ENCODE measurements at places on chromosomes 6 and 20. TPM values are rescaled to one million over a fixed set of nuclear protein-coding genes. Genes with fewer than 3 reads are reported as not detected.
A peak's percentile ranks its signal among the peaks of the same experiment; 100 is the strongest.

- DNase-seq: peak; percentile 40
These were observed 27.6 kb downstream of the ZNF311 start for GRCh38 chr6:28977341-28978132.

Gene TAPBP
- 154 TPM for total RNA-seq

GRCh38 chr6:142045380-142046278, 87.1 kb upstream of the GJE1 start:
- DNase-seq: peak; percentile 30

Gene SYNDIG1
- 0.17 TPM for total RNA-seq

GRCh38 chr6:140478631-140479030, 1104.2 kb upstream of the CITED2 start:
- no peak for DNase-seq

GRCh38 chr6:164023535-164023934, 609.0 kb downstream of the QKI start:
- DNase-seq: no peak

Gene PRSS35
- total RNA-seq: not detected

DNA sequence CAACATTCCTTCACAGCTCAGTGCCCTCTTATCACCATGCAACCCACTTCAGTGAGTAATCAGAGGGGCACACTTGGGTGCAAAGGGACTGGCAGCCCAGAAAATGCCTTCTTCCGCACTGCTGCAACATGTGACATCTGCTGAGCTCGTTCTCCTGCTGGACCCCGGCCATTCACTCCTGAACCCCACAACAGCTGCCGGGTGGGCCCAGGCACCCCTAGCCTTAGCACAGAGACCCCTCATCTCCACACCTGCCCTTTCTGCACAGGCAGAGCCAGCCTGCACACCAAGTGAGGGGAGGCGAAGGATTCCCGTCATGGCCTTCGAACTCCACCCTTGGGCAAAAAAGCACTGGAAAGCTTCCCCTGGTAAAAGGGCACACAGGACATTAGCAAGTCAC, 164.3 kb upstream of the RIN2 start:
- no peak for DNase-seq

GRCh38 chr6:56708810-56709597, 66.3 kb upstream of the DST start:
- DNase-seq: peak; percentile 76

DNA sequence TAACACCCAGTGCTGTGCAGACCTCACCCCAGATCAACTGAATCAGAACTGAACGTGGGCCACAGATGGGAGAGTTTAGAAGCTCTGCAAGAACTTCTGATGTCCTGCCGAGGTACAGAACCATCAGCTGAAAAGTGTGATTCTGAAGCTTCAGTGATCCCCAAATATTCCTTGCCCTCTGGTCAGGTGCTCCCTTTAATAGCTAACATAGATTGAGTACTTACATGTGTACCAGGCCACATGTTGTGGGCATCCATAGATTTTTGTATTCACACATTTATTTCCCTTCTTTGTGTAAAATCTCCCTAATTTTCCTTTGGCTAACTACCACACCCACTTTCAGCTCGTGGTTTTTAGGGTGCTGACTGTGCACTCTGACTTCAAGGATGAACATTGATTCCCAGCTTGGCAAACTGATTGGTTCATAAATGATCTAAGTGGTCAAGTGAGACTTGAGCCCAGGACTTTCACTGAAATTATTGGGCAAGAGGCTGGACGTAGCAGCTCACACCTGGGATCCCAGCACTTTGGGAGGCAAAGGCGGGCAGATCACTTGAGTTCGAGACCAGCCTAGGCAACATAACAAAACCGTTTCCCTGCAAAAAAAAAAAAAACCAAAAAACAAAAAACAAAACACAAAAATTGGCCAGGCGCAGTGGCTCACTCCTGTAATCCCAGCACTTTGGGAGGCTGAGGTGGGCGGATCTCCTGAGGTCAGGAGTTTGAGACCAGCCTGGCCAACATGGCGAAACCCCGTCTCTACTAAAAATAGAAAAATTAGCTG, 162.2 kb downstream of the BCAS1 start:
- DNase-seq: no peak

DNA sequence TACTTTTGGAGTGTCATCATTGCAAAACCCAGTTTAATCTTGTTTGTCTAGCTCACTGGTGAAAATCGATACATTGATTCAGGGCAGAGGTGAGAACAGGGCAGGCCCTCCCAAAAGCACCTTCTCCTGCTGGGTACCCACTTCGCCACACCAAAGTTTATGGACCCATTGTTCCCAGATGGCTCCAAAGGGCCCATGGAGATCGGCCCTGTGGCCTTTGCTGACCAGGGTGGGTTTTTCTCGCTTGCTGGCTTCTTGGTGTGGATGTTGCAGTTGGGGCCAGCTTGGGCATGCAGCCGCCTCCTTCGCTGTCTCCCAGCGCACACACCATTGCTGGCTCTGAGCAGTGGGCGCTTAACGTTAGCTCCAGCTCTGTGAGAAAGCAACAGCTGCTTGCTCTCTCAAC, 178.1 kb upstream of the PDE10A start:
- DNase-seq: no peak

Gene PSORS1C2
- total RNA-seq: not detected

- peak; percentile 90 for DNase-seq
These were observed 93.4 kb upstream of the ASF1A start for GRCh38 chr6:118800394-118801071.

- no peak for DNase-seq
These were observed 366.7 kb downstream of the THBS2 start for GRCh38 chr6:168886964-168887363.

DNA sequence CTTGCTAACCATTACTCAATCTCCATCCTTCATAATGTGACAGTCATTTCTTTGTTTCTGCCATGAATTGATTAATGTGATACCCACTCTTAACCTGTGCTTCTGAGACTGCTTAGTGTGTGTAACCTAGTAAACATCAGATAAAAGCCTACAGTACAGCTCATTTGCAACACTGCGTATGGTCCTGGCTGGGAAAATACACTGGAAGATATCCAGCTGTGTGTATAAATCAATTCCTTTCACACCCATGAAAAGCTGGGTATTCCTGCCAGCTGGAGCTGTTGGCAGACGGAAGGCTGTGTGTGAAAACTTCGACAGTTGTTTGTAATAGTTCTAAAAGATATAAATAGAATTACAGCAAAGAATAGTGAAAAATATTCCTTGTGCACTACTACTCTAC, 509.2 kb downstream of the FRK start:
- no peak for DNase-seq

DNA sequence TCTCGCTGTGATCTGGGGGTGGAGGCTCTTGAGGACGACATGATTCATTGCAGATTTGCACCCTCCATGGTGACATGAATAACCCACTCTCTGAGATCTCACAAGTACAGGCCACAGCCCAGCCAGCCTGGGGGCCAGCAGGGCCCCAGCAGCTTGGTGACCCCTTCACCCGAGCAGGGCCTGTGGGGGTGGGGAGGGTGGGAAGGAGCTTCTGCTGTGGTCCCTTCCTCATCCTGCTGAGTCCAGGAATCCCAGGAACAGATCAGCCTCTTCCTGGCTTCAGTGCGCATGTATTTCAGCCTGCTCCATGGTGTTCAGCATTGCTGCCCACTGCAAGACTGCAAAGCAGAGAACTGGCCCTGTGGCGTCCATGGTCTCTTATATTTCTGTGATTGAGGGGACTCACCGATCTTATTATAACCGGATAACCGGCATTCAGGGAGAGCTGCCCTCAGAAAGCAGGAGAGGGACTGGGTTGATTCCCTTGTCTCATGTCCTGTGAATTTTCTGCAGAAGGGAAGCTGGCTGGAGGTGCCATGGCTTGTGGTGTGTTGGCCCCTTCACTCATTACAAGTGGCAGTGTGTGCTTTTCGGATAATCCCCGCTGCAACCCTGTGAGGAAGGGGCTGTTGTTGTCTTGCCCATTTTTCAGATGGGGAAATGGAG, 118.8 kb upstream of the FRMD1 start:
- DNase-seq: no peak

Gene FNDC1
- not detected for total RNA-seq

- DNase-seq: peak; percentile 93
These were observed 593.4 kb upstream of the JAG1 start for GRCh38 chr20:11267131-11267761.

Gene ZSCAN23
- total RNA-seq: 0.51 TPM

Gene SMIM29
- total RNA-seq: 16.4 TPM

Gene CAPN11
- 2.2 TPM for total RNA-seq

- DNase-seq: no peak
These were observed 781.0 kb upstream of the ADGRB3 start for GRCh38 chr6:67854098-67854497.

Gene ISM1
- total RNA-seq: 0.09 TPM

Gene ULBP2
- total RNA-seq: 3.7 TPM

Measured in dermis blood vessel endothelial cell (primary cell).